HL-60 (cell line): ENCODE measurements at places on chromosomes 16 and 17.

DNA sequence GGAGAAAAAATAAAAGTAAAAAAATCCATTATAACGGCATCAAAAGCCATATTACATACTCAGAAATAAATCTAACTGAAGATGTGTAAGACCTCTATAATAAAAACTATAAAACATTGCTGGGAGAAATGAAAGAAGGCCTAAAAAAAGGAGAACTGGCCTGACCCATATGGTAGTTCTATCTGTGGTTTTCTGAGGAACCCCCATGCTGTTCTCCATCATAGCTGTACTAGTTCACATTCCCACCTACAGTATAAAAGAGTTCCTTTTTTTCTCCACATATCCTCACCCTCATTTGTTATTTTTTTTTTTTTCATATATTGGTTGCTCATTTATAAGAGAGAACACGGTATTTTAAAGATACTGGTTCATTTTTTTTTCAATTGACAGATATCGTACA, 191.8 kb downstream of the STX8 start:
- no peak for DNase-seq

DNA sequence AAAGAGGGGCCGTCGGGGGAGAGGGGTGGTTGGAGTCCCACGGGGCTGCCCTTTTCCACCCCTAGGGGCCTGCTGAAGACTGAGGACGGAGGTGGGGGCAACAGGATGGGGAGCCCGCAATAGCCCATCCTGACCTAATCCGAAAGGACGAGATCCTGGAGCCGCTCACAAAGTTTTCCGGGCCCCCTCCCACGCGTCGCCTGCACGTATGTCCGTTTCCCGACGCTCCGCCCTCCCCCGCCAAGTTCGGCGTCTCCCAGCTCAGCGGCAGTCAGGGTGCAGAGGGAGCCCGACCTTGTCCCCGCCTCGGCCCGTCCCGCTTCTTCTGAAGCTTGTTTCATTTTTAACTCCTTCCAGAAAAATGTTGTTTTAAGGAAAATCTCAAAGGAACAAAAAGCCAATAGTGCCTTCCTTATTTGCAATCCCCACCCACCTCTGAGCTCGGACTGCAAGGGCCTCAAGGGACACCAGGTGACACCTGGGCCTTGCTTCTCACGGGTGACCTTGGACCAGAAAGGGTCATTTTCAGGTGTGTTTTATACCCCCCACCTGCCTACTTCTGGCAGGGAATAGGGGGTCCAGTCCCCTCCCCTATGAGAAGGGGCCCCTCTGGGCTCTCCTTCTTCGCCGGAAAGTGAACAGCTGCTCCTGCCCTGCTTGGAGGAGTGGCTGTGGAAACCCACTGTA, 3.4 kb upstream of the ZNF423 start:
- DNase-seq, result no peak

- peak; percentile 8 for DNase-seq
Observed at GRCh38 chr17:4304417-4305027, 40.7 kb upstream of the ANKFY1 start.

DNA sequence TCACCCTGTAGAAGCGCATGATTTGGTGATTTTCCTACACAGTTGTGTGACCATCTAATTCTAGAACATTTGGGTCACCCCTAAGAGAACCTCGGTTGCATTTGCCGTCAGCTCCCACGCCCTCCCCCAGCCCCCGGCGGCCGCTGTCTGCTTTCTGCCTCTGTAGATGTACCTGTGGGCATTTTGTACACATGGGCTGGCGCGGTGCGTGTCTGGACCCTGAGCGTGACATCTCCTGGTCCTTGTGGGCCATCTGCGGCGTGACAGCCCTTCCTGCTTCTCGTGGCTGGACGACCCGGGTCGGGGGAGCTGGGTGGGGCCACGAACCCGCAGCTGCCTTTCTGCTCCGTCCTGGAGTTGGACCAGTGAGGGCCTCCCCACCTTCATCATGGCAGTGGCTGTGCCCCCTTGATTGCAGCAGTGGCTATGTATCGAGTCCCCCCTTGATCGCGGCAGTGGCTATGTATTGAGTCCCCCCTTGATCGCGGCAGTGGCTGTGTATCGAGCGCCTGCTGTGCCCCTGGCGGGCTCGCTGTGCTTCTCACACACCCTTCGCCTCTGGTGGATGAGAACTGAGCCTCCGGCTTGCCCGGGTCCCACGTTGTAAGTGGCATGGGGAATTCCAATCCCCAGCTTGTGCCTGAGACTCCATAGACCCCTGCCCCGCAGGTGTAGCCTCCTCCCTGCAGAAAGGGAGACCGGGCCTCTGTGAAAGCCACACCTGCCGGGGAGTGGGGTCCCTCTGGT, 24.1 kb downstream of the GSE1 start:
- DNase-seq, result no peak

GRCh38 chr17:66686601-66687000, 148.3 kb upstream of the CACNG5 start:
- no peak for DNase-seq

DNA sequence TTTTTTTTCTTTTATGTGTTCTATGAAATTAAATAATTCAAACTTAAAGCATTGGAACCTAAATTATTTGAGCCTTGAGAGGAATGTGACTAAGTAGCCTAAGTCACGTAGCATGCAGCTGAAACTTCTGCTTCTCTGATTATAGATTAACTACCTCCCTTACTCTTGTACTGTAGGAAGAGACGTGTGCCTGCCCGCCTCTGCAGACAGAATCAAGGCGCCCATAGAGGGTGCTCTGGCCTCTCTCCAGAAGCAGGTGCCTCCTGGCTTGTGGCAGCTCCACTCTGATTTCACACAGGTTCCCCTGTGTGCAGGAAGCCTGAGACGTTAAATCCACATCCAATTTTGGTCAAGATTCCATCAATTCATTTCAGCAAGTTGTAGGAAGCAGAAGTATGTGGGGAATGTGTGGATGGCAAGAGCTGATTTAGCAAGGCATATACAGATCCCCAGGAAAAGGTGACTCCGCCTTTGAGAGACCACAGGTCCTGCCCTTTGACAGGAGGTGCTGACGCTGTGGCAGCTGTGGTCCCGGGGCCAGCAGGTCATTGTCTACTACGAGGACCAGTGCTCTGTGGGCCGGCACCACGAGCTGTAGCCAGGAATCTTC, 1418.8 kb downstream of the CDH11 start:
- no peak for DNase-seq

GRCh38 chr17:55442953-55443683, 21.5 kb upstream of the MMD start:
- no peak for DNase-seq

GRCh38 chr17:44362459-44362948, 1.1 kb downstream of the FAM171A2 start:
- no peak for DNase-seq

- no peak for DNase-seq
Observed at GRCh38 chr16:31876951-31877828, 3.6 kb downstream of the ZNF267 start.

- no peak for DNase-seq
Observed at GRCh38 chr17:17559164-17559563, 32.3 kb downstream of the PEMT start.

DNA sequence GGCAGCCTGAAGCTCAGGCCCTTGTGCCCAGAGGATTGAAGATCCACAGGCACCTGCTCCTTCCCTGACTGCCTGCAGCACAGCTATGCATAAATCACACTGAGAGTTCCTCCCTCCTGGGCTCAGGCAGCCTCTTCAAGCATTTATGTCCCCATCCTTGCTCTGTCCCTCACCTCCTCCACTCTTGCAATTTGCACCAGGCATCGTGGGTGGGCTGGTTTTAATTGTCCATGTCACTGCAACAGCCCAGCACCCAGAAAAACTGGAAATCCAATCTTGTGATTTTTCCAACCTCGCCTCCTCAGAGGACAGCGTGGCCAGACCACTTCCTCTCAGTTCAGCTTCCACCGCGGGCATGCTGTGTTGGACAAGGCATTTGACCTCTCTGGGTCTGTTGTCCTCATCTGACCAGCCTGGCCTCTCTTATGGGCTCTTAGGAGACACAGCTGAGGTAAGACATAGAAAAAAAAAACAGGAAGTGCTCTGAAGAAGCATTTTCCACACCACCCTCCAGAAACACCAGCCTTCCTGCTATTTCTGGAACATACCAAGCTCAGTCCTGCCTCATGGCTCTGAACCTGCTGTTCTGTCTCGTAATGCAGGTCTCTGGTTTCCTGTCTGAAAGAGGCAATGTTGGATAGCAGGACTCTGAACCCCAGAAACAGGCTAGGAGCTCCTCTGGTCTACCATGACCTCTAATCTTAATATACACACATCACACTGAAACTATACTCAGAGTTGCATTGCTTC, 8.3 kb downstream of the TMEM114 start:
- DNase-seq, result no peak

GRCh38 chr17:80894726-80895125, 96.9 kb upstream of the CHMP6 start:
- no peak for DNase-seq

- DNase-seq, result no peak
Observed at GRCh38 chr16:2496223-2497115, 17.3 kb upstream of the ATP6V0C start.

GRCh38 chr17:62963296-62963695, 2.7 kb upstream of the TANC2 start:
- DNase-seq, result no peak
